ENCODE measurements at places on chromosomes 1 and 21.

DNA sequence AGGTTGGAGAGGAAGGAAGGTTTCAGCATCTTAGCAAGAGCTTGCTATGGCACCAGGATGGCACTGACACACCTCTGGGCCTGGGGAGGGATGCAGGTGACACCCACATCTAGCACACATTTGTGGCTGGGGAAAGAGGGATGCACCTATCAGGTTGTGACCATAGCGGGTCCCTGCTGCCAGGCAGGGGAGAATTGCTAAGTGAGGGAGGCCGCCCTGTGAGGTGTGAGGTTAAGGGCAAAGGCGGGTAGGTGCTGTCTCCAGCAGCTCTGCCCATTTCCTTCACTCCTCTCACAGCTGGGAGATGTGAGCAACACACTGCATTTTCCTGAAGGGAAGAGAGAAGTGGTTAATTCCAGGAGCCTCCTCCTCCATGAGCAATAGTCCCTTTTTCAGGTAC, 83.2 kb upstream of the TLR5 start:
- no peak for DNase-seq

- DNase-seq, result no peak
These were observed 5.9 kb upstream of the KIF26B start for GRCh38 chr1:245148861-245149260.

GRCh38 chr1:30642391-30643120, 80.8 kb downstream of the MATN1 start:
- no peak for DNase-seq

GRCh38 chr1:173429471-173430402, 47.4 kb upstream of the PRDX6 start:
- peak; percentile 62 for DNase-seq

- DNase-seq, result no peak
These were observed 156.0 kb downstream of the COL24A1 start for GRCh38 chr1:86000601-86001000.

DNA sequence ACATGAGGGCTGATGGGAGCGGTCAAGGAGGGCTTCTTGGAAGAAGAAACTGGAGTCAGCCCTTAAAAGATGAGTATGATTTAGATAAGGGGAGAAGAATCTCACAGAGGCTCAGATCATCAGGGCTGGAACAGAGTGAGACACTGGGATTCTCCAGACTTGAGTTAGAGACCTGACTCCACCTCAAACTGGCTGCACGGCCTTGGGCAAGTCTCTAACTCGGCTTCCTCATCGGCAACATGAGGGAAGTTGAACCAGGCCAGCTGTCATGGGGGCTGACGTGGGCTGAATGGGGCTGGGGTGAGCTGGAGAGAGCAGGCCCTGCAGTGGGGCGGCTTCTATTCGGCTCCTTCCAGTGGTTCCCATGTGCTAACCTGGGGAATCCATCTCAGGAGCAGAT, 2.5 kb downstream of the C1QC start:
- no peak for DNase-seq

- DNase-seq, result no peak
These were observed 327.9 kb downstream of the VAV3 start for GRCh38 chr1:107637101-107637500.

DNA sequence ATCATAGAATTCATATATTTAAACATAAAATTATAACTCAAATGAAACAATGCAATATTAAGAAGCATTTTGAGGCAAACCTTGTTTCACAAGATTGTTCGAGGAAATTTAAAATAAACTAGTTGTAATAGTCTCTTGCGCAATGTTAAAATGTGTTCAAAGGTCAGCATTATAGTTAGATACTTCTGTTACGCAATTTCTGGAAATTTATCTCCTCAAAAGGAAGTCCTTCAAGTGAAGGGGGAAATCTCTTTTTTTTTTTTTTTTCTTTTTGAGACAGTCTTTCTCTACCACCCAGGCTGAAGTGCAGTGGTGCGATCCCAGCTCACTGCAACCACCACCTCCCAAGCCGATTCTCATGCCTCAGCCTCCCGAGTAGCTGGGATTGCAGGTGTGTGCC, 52.1 kb downstream of the FMO4 start:
- no peak for DNase-seq

DNA sequence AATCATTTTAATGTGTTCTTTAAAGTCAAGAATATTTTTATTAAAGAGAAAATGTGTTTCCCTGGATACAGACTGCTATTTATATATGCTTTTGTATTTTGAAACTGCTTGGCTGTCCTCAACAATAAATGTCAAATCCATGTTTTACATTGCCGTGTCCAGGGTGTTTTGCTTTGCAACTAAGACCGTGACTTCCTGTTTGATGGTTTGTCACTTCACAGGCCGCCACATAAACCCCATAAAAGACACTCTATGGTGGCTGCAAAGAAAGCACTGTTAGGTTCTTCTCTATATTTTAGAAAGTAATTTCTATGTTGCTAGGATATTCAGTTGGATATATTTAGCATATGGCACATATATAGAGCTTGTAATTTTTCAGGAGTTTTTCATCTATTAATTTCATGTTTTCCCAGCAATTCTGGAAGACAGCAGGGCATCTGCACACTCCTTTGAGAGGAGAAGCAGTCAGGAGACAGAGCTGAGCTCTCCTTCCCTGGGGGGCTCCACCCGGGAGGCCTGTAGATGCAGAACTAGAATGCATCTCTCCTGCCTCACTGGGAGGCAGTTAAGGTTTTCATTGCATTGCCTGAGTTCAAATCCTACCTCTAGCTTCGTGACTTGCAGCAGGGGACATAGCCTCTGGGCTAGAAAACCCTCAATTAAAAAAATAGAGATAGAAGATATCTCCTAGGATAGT, 33.1 kb downstream of the PRDM2 start:
- DNase-seq, result no peak

- DNase-seq, result no peak
These were observed 2.9 kb upstream of the CD46 start for GRCh38 chr1:207748737-207749528.

- no peak for DNase-seq
These were observed 145.6 kb downstream of the ZBTB18 start for GRCh38 chr1:244196571-244197285.

- peak; percentile 72 for DNase-seq
These were observed 896 bp upstream of the DUSP10 start for GRCh38 chr1:221742555-221743415.

DNA sequence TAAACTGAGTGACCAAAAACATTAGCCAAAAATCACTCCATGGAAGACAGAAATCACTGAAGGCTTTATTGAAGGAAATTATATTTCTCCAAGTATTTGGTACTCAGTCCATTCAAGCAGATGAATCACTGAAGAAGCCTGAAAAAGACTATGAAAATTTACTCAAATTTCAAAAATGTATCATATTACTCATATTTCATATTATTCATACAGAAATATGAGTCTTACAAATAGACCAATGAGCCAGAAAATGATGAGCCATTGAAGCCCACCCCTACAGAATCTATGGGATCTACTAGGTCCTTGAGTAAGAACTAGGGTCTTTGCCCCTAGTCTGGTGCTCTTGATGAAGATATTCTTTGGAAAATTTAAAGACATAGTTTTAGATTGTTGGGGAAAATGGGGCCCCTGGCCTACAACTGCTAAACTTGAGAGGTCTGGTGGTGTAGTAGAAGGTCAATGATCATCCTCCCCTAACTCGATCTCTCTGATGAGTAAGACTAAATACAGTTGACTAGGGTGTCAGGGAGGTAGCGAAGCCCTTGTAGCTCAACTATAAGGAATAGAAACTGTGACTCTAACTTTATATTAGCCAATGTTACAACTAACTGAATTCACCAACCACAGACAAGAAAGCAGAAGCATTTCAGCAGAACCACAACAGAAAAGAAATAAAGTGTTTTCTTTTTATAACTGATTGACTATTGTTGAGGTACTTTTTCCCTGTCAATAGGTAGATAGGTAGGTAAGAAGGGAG, 81.0 kb downstream of the NOTCH2 start:
- DNase-seq, result no peak

DNA sequence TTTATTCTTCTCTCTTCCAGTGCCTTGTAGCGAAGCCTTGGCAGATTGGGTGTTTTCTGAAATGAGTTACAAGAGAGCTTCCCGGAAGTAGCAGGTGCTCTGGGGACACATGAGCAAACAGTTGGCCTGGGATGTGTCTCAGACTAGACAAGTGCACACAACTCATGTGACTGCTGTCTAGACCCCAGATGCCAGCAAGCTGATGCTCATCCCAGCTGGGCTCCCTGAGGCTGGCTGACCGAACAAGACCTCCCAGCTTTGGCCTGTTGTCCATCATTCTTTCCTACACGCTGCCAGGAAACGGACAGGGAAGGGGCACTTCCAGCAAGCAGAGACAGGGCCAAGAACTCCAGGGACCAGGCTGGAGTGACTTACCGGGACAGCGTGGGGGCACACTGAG, 18.7 kb upstream of the CSF1 start:
- peak; percentile 53 for DNase-seq

DNA sequence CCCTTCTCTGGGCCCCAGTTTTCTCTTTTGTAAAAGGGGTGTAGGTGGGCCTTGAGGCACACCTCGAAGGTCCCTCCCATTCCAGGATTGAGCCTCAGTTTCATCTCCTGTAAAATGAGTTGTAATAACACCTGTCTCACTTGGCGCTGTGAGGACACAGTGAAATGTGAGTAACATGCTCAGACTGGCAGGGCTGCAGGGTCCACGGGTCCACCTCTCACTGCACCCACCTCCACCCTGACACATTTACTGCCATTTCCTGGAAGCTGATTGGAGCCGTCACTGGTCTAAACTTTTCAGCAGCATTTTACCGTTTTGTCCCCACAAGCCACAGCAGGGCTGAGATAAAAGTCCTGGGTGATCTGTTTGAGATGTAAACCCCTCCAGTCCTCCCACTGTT, 398.0 kb downstream of the PTPRU start:
- no peak for DNase-seq

GRCh38 chr1:10237157-10237539, 26.8 kb downstream of the KIF1B start:
- no peak for DNase-seq

All from retina (tissue), 1 donor.